Neural crest cell (in vitro differentiated cells): ENCODE measurements at places on chromosomes 3 and 15. TPM values are rescaled to one million over a fixed set of nuclear protein-coding genes. Genes with fewer than 3 reads are reported as not detected.

- peak within 1 kb of the TSS; percentile 92 for H3K27ac ChIP-seq
- H3K4me1 ChIP-seq: peaks cover 49% of the 10 kb centered on the region
- peak within 1 kb of the TSS; percentile 94 for H3K4me3 ChIP-seq
- DNase-seq: peak; percentile 65
- H3K36me3 ChIP-seq: no peaks in the 10 kb centered on the region
- peaks cover 2% of the 10 kb centered on the region for H3K27me3 ChIP-seq
These were observed at the start of gene ADAMTS9 for GRCh38 chr3:64687781-64688604. TSS of gene ADAMTS9 (minus strand) at chr3:64688000. CDS start at chr3:64687657, 343 bp downstream.

GRCh38 chr15:77866186-77866585 is 211.3 kb downstream of the TBC1D2B start:
- H3K36me3 ChIP-seq: no peaks in the 10 kb centered on the region
- H3K27me3 ChIP-seq: no peaks in the 10 kb centered on the region
- no peak for DNase-seq
- no peak overlapping the region for H3K4me3 ChIP-seq
- H3K4me1 ChIP-seq: peaks cover 16% of the 10 kb centered on the region

- no peak overlapping the region for H3K27ac ChIP-seq
- H3K4me3 ChIP-seq: no peak overlapping the region
- peaks cover 3% of the 10 kb centered on the region for H3K4me1 ChIP-seq
- H3K36me3 ChIP-seq: no peaks in the 10 kb centered on the region
- H3K27me3 ChIP-seq: no peaks in the 10 kb centered on the region
These were observed 14.7 kb downstream of the FHIT start for GRCh38 chr3:61236556-61236955.

GRCh38 chr15:58247855-58248842 is 110.0 kb downstream of the AQP9 start:
- no peak overlapping the region for H3K4me3 ChIP-seq
- no peaks in the 10 kb centered on the region for H3K4me1 ChIP-seq
- no peak for DNase-seq
- H3K36me3 ChIP-seq: no peaks in the 10 kb centered on the region

DNA sequence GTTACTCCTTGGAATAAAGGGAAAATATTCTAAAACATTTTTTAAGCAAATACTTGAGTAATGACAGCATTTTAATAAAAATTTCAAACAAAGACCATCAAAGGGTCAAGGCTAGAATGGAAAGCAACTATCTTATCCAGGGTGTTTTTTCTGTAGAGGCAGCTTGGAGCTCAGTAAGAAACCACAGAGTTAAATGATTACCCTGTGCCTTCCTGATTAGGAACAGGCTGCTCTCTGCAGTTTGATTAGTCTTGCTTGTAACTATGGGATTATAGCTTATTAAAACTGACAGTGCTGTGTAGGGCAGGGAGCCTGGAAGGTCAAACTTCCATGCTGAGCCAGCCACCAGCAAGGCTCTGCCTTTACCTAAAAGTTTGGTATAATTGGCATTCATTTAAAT is 33.1 kb downstream of the QTRT2 start:
- DNase-seq: no peak
- H3K27ac ChIP-seq: no peak overlapping the region
- H3K36me3 ChIP-seq: peaks cover 22% of the 10 kb centered on the region
- H3K4me1 ChIP-seq: peaks cover 14% of the 10 kb centered on the region
- no peak overlapping the region for H3K4me3 ChIP-seq

GRCh38 chr15:73681063-73681462 is 3.1 kb upstream of the CD276 start:
- H3K4me1 ChIP-seq: peaks cover 20% of the 10 kb centered on the region
- no peak overlapping the region for H3K27ac ChIP-seq
- H3K4me3 ChIP-seq: peak overlapping the region; percentile 64
- no peaks in the 10 kb centered on the region for H3K36me3 ChIP-seq
- peaks cover 5% of the 10 kb centered on the region for H3K27me3 ChIP-seq
- no peak for DNase-seq

GRCh38 chr15:71116942-71117341 is 1.7 kb downstream of the THSD4 start:
- DNase-seq: no peak
- peaks cover 35% of the 10 kb centered on the region for H3K27me3 ChIP-seq
- H3K4me1 ChIP-seq: peaks cover 21% of the 10 kb centered on the region
- H3K36me3 ChIP-seq: no peaks in the 10 kb centered on the region

DNA sequence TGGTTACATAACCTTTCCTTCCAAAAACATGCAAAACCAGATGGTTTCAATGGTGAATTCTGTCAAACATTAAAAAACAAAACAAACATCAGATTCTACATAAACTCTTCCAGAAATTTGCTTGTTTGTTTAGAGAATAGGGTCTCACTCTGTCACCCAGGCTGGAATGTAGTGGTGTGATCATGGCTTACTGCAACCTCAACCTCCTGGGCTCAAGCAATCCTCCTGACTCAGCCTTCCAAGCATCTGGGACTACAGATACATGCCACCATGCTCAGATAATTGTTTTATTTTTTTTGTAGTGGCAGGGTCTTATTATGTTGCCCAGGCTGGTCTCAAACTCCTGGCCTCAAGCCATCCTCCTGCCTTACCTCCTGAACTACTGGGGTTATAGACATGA is 36.1 kb downstream of the FBXL2 start:
- H3K4me3 ChIP-seq: no peak overlapping the region
- H3K27me3 ChIP-seq: no peaks in the 10 kb centered on the region
- H3K36me3 ChIP-seq: peaks cover 11% of the 10 kb centered on the region
- H3K27ac ChIP-seq: no peak overlapping the region
- H3K4me1 ChIP-seq: peaks cover 11% of the 10 kb centered on the region

- H3K4me3 ChIP-seq: no peak overlapping the region
- H3K27me3 ChIP-seq: peaks cover 27% of the 10 kb centered on the region
- no peak overlapping the region for H3K27ac ChIP-seq
These were observed 26.5 kb downstream of the GOLGA6A start for GRCh38 chr15:74055804-74056203.

GRCh38 chr3:120615847-120616609 is 19.9 kb downstream of the NDUFB4 start:
- H3K27me3 ChIP-seq: no peaks in the 10 kb centered on the region
- H3K27ac ChIP-seq: no peak overlapping the region
- no peaks in the 10 kb centered on the region for H3K36me3 ChIP-seq
- H3K4me3 ChIP-seq: no peak overlapping the region
- no peak for DNase-seq
- H3K4me1 ChIP-seq: no peaks in the 10 kb centered on the region

DNA sequence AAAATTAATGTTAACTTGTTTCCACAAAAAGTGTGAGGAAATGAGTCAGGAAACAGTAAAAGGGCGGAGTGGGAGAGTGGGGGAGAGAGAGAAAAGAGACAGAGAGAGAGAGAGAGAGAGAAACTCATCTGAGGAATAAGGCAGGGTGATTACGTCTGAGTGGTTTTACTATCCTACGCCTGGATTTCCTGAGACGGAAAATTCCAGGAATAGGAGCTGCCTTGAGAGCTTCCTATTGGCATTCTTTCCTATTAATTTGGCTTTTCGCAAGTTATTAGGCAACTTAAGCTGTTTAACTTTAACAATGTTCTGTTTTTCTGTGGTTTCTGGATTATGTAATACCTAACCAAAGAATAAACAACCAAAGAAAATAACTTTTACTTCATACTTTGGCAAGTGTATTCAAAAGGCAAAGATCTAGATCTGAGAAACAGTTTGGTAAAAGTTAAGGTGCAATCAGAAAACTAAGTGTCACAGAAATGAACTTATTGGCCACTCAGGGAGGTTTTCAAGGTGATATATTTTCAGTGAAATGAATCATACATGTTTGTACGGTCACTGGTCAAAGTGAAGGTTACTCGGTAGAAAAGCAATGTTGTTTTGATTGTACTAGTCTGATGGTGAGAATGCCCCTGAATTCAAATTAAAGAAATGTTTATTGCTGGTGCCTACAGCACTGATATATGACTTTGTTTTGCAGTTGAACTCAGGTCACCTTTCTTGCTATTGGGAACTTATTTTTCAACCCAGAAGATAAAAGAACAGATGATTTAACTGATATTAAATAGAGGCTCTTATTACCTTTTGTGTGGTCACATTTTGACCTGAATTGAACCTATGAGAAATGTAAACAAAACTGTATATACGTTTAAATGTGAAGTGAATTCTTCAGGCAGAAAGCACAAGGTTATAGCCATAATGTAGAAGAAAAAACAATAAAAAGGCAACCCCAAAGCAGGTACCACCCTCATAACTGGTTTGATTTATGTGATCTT is 39.9 kb upstream of the TNFSF10 start:
- H3K4me1 ChIP-seq: no peaks in the 10 kb centered on the region
- H3K27me3 ChIP-seq: no peaks in the 10 kb centered on the region
- no peak for DNase-seq
- H3K27ac ChIP-seq: no peak overlapping the region

DNA sequence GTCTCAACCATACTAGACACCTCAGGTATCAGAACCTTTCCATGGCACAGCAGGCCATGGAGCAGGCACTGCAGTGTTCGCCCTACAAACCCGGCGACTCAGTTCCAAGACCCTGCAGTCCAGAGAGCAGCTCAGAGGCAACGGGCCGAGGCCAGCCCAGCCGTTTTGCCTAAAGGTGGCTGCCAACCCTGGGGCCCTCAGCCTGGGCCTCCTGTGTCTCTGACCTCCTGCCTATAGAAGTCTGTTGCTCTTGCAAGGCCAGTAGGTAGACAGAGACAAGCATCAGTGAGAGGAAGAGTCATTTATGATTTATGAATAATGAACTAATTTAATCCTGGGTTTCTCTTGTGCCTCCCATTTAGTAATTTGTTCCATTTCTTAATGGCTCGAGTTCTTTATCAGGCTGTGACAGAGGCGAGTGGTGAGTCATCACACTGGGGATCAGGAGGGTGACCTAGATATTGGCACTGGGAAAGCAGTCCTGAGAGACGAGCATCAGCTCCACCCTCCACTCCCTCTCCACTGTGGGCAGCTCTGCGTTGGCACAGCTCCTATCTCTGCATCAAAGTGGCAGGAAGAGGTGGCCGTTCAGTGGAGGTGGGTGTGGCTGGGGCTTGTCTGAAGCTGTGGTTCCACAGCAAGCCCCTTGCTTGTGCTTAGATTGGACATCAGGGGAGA is 79.8 kb downstream of the ABHD5 start:
- H3K27ac ChIP-seq: peak overlapping the region; percentile 53
- H3K4me1 ChIP-seq: peaks cover 5% of the 10 kb centered on the region

- no peaks in the 10 kb centered on the region for H3K4me1 ChIP-seq
- H3K36me3 ChIP-seq: no peaks in the 10 kb centered on the region
- no peak overlapping the region for H3K27ac ChIP-seq
- DNase-seq: no peak
- no peak overlapping the region for H3K4me3 ChIP-seq
These were observed 15.8 kb downstream of the ILDR1 start for GRCh38 chr3:122006267-122006666.

DNA sequence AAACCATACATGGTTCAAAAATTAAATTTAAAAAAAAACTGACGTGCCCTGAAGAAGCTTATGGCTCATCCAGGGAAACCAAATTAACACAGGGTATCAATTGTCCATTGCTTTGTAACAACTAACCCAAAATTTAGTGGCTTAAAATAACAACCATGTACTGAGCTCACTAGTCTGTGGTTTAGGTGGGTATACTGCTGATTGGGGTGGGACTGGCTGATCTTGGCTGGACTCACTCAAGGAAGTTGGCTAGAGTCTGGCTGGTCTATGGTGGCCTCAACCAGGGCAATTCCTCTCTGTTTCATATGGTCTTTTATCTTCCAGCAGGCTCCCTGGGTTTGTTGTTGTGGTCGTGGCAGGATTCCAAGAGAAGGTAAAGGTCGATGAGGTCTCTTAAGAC is 14.1 kb upstream of the EDC3 start:
- no peaks in the 10 kb centered on the region for H3K36me3 ChIP-seq
- peaks cover 73% of the 10 kb centered on the region for H3K27me3 ChIP-seq
- no peaks in the 10 kb centered on the region for H3K4me1 ChIP-seq
- H3K4me3 ChIP-seq: no peak overlapping the region
- no peak overlapping the region for H3K27ac ChIP-seq

- peak overlapping the region; percentile 98 for H3K4me3 ChIP-seq
- peak overlapping the region; percentile 32 for H3K27ac ChIP-seq
- peaks cover 11% of the 10 kb centered on the region for H3K27me3 ChIP-seq
- H3K36me3 ChIP-seq: peaks cover 3% of the 10 kb centered on the region
These were observed 3.1 kb downstream of the SPRED1 start for GRCh38 chr15:38255690-38256089.

- peak overlapping the region; percentile 6 for H3K27ac ChIP-seq
- no peaks in the 10 kb centered on the region for H3K27me3 ChIP-seq
- DNase-seq: no peak
- no peak overlapping the region for H3K4me3 ChIP-seq
- H3K4me1 ChIP-seq: no peaks in the 10 kb centered on the region
These were observed 66.4 kb upstream of the RPL32 start for GRCh38 chr3:12907729-12908128.

GRCh38 chr3:128240232-128240631 is 87.0 kb downstream of the EEFSEC start:
- H3K27me3 ChIP-seq: no peaks in the 10 kb centered on the region
- H3K27ac ChIP-seq: no peak overlapping the region
- no peak overlapping the region for H3K4me3 ChIP-seq
- DNase-seq: no peak
- no peaks in the 10 kb centered on the region for H3K36me3 ChIP-seq
- H3K4me1 ChIP-seq: peaks cover 52% of the 10 kb centered on the region

BFSP2 gene
- not detected in 2 replicates for total RNA-seq

CNTN3 gene
- 0.50 and 0.61 TPM in 2 replicates for total RNA-seq

FEZF2 gene
- 0.18 and 0.28 TPM in 2 replicates for total RNA-seq

TRIM71 gene
- 92.4 and 95.2 TPM in 2 replicates for total RNA-seq

DGKG gene
- total RNA-seq: 0.18 TPM in 1 of 2 replicates, not detected in the other

B3GNT5 gene
- 38.3 and 39.4 TPM in 2 replicates for total RNA-seq

SLC22A14 gene
- not detected in 2 replicates for total RNA-seq

ITIH3 gene
- 0.52 TPM in 1 of 2 replicates, not detected in the other for total RNA-seq

HIGD2B gene
- total RNA-seq: not detected in 2 replicates

SLC24A5 gene
- total RNA-seq: 0.16 TPM in 1 of 2 replicates, not detected in the other

MAPK6 gene
- total RNA-seq: 77.8 and 82.1 TPM in 2 replicates

CELSR3 gene
- total RNA-seq: 26.5 and 27.2 TPM in 2 replicates

FAM43A gene
- 1.4 TPM in 2 replicates for total RNA-seq
